ENCODE measurements at places on chromosomes 1 and 21. TPM values are rescaled to one million over a fixed set of nuclear protein-coding genes. Genes with fewer than 3 reads are reported as not detected.

Gene AK5
- 6.5 TPM for total RNA-seq

Gene CLCNKB
- total RNA-seq: 0.95 TPM

Gene GNG12
- 264 TPM for total RNA-seq

Gene FNDC5
- 50.5 TPM for total RNA-seq

Gene CHI3L2
- total RNA-seq: 0.26 TPM

Gene ASAP3
- 44.3 TPM for total RNA-seq

DNA sequence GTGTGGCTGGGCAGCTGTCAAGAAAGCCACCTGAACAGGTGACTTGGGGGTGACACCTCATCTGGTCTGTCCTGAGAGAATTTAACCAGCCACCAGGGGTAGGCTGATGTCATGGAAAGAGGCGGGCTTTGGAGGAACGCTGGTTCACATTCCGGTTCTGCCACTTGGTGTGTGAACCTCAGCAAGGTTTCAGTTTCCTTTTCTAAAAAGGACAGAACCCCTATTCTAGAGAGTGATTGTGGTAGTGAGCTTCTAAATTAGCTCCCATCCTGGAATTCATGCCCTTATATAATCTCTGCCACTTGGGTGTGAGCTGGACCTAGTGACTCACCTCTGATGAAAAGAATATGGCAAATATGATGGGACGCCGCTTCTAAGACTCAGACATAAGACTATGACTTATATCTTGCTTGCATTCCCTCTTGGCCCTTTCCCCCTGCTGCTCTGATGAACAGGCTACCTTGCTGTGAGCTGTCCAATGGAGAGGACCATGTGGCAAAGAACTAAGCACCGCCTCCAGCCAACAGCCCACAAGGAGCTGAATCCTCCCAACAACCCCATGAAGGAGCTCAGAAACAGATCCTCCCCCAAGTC is 332.1 kb downstream of the RRAGC start:
- DNase-seq: peak; percentile 18

DNA sequence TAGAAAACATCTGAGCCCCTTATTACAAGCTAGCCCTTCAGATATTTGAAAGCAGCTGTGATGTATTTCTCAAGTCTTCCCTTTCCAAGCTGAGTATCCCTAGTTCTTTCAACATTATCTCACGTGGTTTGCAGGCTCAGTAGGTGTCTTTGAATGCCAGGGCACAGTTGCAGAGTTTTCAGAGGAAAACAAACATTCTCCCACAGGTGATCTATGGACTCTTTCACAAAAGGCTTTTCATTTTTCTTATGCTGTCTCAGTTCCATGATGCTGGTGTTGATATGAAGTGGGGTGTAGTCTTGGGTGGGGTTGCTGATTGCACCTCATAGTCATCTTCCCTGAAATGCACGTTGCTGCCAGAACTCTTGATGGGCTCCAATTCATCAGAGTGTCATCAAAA is 17.3 kb downstream of the CACNA1E start:
- no peak for DNase-seq

DNA sequence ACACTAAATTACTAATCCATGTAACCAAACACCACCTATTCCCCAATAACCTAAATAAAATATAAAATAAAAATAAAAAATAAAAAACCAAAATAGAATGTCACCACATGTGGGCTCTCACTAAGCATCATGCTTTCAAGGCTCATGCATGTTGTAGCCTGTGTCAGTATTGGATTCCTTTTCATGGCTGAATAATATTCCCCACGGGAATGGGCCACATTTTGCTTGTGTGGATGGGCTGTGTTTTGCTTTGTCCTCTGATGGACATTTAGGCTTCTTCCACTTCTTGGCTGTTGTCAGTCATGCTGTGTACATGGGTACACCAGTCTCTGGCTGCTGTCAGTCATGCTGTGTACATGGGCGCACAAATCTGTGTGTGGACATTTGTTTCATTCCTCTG is 3.2 kb downstream of the KRTAP10-6 start:
- no peak for DNase-seq

DNA sequence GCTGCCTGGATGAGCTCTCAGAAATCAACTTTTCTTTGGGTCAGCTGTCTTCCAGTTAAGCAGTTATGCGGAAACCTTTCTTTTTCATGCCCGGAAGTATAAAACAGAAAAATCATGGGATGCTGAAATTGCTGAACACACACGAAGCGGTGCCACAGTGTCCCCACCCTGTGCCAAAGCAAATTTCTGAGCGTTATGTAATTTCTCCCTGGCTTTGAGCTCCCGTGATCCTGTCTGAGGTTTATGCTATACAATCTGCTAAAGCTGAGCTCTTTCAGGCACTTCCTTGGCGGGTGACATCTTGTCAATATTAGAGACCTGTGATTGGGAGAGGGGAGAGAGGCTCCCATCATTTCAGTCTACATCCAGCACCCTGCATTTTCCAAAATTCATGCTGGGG is 201.7 kb downstream of the ROR1 start:
- DNase-seq: no peak

GRCh38 chr21:42162831-42163510 is 56.0 kb upstream of the ABCG1 start:
- DNase-seq: no peak

Data from urinary bladder (tissue), 4 donors.